ENCODE measurements at places on chromosomes 12 and 14.

- no peak for DNase-seq
These were observed 37.2 kb upstream of the BDKRB2 start for GRCh38 chr14:96167224-96168148.

DNA sequence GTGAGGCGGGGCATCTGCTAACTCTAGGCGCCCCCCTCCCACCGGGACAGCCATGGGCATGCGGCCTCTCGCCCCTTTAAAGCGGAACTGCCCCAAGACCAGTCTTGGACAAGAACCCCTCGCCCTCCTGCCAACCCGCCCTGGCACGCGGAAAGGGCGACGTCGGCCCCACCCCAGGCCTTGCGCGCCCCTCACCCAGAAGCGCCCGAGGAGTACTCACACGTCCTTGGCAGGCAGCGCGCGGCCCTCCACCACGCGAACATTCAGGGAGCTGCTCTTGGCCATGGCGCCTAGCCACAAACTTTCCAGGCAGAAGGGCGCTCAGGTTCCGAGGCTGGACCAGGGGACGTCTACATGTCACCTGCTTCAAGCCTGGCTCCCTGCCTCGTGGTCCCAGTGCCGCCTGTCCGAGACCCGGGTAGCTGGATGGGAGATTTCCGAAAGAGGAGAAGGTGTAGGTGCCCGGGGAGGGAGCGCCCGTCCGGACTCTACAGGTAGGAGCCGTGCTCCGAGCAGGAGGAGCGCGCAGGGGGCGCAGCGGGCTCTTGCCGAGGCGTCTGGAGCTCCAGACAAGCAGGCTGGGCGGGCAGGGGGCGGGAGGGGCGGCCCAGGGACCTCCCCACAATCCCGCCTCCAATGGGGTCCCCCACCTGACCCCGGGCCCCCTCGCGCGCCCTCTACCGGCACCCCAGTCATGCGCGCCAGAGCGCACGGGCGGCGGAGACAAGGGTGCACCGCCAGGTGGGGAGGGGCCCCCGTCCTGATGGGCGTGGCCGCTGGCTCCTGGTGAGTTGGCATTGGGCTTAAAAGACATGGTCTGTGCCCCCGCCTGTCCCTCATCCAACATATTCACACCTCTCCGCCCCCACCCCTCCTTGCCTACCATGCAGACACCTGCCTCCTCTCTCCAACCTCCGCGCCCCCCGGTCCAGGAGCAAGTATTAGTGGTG, at the start of gene RASAL1:
RASAL1 (minus strand) TSS at position 584 of the 950 bp plus-strand sequence; CDS start at position 285, 299 bp downstream.
- no peak for DNase-seq

- DNase-seq = no peak
These were observed 329.6 kb downstream of the TMTC2 start for GRCh38 chr12:83016218-83016835.

DNA sequence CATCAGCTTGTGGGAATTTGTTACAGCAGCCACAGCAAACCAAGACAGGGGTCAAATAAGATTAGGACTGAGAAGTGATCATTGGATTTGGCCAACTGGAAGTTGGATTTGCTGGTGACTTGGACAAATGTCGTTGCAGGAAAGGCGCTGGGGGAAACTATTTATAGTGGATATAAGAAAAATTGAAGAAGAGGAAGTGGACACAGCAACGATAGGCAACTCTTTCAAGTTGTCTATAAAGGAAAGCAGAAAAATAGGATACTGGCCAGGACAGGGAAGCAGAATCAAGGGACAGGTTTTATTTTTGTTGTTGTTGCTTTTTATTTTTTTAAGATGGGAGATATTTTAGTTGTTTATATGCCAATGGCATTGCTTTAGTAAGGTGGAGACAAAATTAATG, 56.2 kb upstream of the RTRAF start:
- DNase-seq = no peak

DNA sequence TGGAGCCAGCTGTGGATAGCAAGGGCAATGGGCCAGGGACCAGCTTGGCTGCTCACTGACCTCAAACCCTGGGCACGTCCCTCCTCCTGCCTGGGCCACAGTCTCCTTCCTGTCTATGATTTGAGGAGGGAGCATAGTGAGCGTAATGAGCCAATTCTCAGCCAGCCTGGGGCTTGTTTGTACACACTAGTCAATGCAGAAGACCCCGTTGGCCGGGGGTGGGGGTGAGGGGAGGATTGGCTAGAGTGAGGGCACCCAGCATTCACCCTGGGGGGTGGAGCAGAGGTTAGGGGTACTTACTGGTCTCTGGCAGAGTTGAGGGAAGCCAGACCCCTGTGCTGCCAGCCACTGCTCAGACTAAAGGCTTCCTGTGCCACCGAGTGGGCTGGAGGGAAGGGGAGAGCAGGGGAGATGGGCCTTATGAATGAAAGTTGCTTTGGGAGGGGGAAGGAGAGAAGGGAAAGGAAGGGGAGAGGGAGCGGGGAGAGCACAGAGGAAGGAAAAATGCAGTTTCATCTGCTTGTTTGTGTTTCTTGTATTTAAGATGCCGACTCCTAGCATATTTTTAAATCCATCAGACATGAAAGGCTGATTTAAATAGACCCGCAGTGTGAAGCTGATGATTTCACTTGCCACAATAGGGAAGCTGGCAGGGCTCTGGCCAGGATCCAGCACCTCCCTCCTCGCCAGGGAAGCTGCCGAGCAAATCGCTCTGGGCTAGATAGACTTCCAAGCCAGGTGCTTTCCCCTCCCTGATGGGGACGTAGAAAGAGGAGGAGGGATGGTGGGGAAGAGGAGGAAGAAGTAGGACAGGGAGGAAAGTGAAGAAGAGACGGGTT, 114.0 kb downstream of the PRMT8 start:
- DNase-seq = peak; percentile 78

DNA sequence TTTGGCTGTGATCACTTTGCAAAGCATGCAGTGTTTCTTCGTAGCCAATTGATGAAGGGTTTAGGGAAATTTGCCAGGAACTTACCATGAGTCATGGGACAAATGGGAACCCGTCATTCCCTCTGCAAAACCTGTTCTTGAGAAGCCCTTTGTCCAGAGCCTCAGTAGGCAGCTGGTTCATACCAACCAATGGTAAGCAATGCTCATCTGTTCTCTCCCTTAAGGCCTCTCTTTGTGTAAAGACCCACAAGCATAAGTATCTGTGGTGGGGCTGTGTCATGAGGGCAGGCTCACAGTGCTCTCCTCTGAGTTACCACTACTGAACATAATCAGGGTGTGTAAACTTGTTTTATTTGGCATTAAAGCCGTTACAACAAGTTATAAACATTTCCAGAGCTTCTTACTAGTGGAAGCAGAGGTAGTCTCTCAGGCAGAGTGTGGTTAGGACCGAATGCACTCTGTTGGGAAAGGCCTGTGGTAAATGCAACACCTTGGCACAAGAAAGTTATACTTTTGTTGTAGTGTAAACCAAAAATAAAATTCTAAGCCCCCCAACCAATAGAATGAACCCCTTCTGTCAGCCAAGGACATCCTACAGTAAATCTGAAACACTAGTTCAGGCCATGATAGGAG, 119.8 kb downstream of the SINHCAF start:
- no peak for DNase-seq

GRCh38 chr12:69107541-69107940, 131.8 kb upstream of the CPSF6 start:
- DNase-seq = no peak

- DNase-seq = no peak
These were observed 790 bp downstream of the NEDD1 start for GRCh38 chr12:96907671-96908422.

DNA sequence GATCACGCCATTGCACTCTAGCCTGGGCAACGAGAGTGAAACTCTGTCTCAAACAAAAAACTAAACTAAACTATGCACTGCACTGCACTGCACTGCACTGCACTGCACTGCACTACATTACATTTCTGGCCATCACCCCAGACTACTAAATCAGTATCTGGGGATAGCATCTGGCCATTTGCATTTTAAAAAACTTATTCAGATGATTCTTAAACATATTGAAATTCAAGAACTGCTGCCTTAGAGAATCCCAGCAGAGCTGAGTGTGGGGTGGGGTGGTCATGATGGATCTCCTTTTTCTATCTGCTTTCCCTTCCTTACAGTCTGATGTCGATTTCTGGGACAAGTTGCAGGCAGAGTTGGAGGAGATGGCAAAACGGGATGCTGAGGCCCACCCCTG, 13.6 kb downstream of the PEX5 start:
- DNase-seq = no peak

- DNase-seq = no peak
These were observed 23.5 kb upstream of the PYGL start for GRCh38 chr14:50967790-50968189.

DNA sequence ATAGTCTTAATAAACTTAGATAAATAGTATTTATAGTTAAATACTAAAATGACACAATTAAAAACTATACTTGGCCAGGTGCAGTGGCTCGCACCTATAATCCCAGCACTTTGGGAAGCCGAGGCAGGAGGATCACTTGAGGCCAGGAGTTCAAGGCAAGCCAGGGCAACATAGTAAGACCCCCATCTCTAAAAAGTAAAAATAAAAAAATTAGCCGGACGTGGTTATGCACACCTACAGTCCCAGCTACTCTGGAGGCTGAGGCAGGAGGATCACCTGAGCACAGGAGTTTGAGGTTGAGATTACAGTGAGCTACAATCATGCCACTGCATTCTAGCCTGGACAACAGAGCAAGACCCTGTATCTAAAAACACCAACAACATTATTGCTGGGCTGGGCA, 16.0 kb downstream of the CINP start:
- DNase-seq = no peak

- DNase-seq = no peak
These were observed 122.5 kb upstream of the MAP1LC3B2 start for GRCh38 chr12:116436561-116437249.

DNA sequence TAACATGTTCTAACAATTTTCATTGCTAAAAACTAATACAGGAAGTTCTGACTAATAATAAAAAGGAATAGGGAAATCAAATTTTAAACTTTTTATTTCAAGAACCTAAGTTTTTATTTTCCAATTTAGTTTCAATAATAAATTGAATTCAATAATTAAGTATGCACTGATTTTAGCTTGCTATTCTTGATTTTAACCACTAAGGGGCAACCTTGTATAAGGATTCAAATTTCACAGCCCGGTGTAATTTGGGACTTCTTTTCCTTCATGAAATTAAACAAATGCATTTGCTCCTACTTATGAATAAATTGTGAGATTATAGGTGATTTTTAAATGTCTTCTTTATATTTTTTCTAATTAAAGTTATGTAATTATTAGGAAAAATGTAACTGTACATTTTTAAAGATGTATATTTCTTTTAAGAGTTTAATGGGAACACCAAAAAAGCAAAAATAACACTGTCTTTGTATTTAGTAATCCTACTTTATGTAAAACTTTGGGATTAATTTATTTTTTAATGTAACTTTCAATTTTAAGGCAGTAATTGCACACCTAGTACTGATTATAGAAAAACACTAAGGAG, 241.4 kb upstream of the PDZRN4 start:
- DNase-seq = no peak

- no peak for DNase-seq
These were observed 335.1 kb downstream of the GPHN start for GRCh38 chr14:66842911-66843512.

DNA sequence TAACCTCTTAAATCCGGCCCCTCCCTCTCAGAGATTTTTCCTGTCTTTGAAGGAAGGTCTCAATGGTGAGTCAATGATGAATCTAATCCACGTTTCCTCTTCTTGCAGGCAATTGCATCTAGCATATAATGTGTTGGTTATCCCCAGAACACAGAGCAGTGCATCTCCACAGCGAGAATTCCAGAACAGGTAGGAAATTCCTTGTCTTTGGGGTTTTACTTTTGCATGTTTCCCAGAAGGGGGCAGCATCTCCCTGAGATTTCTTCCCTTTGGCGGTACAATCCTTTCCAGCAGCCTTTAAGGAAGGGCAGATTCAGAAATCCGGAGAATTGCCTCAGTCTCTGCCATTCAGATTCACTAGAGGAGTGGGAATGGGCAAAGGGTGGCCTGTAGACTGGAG, 128.0 kb downstream of the KCNA5 start:
- no peak for DNase-seq

- DNase-seq = no peak
These were observed 37.2 kb downstream of the CFAP251 start for GRCh38 chr12:121955258-121956237.

DNA sequence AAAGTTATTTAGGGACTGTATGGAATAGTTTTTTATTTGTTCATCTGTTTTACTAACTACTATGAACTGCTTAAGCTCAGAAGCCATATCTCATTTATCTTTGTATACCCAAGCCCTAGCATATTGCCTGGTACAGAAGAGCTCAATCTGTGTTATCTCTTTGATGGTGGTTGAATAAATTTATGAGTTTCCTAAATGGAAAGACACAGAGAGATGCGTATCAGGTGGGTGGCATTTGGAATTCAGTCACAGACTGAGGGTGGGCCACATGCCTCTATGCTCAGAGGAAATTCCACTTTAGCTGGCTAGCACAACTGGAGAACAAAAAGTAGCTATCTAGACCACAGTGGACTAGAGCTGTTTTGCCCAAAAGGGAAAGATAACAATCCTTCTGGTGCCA, 145.5 kb downstream of the SLC6A15 start:
- no peak for DNase-seq

- DNase-seq = no peak
These were observed 561.6 kb downstream of the RERGL start for GRCh38 chr12:17528394-17528793.

DNA sequence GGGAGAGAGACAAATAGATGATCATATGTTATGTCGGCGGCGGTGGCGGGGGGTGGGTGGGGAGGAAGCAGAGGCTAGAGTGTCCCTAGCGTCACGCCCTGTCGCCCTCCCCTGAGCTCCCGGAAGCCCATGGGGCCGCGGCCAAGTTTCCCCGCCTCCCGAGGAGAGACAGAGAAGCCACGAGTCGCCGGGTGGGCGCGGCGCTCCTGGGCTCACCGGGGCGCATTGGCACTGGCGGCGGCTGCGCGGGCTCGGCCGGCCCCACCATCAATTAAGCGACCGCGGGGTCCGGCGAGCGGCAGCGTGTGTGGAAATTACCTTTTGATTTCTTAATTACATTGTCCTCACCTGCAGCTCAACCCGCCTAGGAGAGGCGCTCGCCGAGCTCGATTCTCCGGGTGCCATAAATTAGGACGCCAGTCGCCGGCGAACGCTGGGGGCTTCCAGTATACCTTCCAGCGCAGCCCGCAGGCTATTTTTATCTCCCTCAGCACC, 119.9 kb upstream of the LHX5 start:
- peak; percentile 42 for DNase-seq

- no peak for DNase-seq
These were observed 150.2 kb downstream of the TMEM132D start for GRCh38 chr12:129753586-129753985.

DNA sequence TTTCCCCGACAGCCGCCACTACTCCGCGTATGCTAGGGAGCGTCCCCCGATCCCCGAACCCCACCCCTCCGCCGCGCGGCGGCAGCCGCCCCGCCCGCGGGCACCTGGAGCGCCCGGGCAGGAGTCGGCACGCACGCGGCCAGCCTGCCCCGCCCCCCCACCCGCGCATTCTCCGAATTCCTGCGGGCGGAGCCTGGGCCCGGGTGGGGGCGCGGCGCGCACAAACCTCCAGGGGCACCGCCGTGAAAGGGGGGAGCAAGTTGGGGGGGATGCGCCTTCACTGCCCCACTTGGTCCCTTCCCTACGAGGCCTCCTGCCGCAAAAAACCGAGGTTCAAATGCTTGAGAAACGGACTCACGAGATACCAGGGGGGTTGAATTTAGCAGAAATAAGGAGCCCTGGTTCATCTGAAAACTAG, 1.7 kb downstream of the AJUBA start:
- no peak for DNase-seq

GRCh38 chr14:64501411-64502171, 2.0 kb downstream of the ZBTB25 start:
- no peak for DNase-seq
